ENCODE measurements at places on chromosomes 4 and X.

DNA sequence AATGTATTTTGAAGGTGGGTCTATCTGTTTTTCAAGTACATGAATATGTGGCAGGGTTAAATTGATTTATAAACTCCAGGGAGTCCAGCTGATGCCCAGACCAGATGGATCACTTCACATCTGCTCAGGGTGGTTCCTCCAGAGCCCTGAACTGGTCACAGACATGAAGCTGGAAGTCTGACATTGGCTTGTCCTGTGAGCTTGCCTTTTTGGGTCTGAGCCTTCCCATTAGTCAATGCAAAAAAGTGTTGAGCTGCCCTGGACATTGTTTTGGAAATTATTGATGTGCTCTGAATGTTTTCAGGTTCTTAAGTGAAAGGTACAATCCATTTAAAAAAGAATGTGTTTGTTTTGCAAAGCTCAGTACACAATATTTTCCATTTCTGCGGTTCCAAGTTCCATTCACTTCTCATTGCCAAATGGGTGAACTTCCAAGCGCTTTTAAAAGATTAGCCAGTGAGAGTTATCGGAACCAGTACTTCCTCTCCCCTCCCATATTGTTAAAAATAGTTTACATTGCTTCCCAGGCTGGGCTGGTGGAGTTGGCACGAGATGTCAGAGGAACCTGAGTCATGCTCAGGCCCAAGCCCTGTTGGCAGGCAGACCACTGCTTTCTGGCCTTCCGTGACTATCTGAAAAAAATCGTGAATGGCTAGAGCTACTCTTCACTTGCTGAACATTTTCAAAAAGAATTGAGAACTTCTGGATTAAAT is 52.1 kb downstream of the PDGFRA start:
- no peak for DNase-seq

DNA sequence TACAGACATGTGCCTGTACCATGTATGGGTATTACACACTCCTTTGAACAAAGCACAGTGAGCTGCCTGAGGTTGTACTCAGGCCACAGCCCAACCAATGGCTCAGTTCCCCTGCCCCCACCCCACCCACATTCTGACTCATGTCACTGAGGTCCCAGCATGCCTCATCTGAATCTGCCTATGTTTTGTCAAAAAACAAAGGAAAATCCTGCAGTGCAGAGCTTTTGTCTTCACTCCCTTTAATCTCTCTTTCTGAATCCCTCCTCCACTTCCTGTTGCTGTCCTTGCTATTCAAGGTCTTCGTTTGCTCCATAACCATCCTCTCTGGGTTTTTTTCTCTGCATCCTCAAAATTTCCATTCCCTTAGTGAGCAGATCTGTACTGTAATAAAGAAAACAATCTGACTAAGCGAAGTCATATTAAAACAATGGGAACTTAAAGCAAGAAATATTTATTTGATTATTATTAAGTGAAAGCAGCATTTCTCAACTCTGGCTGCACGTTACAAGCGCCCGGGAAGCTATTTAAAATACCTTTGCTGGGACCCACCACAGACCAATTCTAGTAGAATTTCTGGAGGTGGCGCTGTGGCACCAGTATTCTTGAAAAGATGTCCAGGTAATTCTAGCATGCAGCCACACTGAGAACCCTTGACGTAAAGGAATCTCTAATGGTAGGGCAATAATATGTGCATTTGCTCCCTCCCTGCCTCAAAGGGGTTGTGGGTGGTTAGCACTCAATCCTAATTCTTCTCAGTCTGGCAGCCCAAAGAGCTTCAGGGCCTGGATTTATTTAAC is 8.7 kb downstream of the GUCY2F start:
- DNase-seq = peak; percentile 20

DNA sequence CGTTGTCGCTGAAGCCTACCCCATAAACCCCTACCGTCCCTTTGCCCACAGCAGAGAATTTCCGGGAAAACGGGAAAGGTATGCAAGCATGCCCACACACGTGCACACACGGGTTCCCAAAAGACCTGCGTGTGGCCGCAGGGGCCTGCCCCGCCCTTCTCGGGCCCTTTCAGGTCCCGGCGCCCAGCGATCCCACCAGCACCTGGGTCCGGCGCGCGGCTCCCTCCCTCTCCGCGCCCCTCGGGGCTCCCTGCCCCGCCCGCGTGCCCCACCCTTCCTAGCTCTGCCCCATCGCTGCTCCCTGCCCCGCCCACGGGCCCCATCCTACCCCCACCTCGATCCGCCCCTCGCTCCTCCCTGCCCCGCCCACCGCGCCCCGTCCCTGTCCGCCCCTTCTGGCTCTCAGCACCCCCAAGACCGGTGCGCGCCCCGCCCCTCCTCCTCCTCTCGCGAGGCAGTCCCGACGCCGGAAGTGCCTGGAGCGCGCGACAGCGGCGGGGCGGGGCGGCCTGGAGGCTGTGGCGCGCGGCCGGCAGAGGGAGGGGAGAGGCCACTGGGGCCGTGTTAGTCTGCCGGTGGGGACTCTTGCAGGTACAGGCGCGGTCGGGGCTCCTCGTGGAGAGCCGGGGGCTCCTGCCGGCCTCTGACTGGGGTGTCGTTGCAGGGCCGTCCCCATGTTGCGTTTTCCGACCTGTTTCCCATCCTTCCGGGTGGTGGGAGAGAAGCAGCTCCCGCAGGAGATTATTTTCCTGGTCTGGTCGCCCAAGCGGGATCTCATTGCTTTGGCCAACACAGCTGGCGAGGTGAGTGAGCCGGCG is at the start of gene ANAPC4:
Gene ANAPC4 (plus strand): TSS at position 510 of the 818 bp plus-strand sequence. CDS start 165 bp downstream, at position 675.
- DNase-seq = peak; percentile 99

DNA sequence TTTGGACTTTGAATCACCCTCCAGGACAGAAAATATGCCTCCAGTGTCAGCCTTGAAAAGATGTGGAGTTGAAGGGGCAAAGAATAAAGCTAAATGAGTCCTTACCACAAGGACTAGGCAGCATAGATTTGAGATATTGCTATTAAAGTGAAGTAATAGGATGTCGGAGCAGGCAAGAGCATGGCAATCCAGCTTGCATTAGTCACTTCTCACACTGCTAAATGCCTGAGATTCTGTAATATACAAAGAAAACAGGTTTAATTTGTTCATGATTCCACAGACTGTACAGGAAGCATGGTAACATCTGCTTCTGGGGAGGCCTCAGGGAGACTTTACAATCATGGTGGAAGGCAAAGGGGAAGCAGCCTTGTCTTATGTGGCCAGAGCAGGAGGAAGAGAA is 109.8 kb upstream of the PCDH7 start:
- DNase-seq = no peak

DNA sequence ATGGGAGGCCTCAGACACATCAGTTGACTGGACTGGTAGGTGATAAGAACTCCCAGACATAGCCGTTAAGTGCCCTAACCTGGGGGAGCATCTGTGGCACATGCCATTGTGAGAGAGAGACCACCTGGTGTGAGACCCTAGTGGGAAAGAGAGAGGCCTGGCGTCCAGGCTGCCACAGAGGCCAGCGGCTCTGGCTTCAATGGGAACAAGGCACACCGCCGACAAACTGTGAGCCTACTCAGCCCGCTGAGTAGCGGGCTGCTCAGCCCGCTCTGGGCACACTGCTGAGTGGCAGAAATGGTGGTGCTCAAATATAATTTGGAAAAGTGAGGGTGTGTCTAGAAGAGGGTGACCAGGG is 34.0 kb downstream of the PHKA2 start:
- no peak for DNase-seq

DNA sequence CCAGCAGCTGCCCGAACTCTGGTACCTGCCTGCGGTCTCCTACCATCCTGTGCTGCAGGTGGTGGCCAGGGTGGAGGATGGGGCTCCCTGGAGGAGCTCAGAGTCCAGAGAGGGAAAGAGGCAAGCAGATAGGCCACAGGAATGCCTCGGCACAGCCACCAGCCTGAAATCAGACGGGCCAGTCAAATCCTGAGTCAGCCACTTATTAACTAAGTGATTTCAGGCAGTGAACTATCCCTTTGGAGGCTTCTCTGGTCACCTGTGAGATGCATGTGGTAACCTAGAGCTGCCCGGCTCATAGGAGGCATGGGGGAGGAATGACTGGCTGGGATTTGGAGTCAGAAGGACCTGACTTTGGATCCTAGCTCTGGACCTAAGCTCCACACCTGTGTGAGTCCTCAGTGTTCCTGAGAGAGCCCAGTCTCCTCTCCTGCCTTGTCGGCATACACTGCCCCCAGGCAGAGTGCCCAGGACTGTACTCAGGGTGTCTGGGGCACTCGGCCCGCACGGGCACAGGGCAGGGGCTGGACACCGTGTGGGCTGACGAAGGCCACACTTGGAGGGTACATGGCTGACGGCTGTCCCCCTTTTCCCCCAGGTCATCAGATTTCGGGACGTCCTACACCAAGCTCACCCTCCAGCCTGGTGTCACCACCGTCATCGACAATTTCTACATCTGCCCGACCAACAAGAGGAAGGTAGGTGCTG is 96.4 kb upstream of the PSAPL1 start:
- DNase-seq = no peak

- DNase-seq = no peak
Measured at GRCh38 chr4:92634882-92635281, 331.1 kb downstream of the GRID2 start.

- DNase-seq = no peak
Measured at GRCh38 chrX:154750301-154751202, at the start of gene GAB3. TSS of gene GAB3 (minus strand) at chrX:154751077. CDS start at chrX:154751025, 52 bp downstream.

DNA sequence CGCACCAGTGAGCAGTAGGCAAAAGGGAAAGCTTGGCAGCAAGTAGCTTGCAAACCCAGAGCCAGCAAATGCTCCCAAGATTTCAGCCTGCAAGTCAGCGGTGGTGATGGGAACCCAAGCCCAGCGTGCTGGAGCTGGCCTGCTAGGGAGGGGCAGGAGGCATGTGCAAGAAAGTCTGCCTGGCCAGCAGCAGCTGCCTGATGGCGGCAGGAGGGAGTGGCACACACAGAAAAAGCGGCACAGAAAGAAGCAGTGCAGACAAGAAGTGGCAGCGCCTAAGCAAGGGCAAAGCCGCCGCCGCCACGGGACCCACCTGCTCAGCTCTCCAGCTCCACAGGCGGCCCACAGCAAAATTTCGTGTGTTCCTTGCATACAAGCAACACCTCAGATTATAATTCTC is 1206.5 kb upstream of the PABPC4L start:
- DNase-seq = no peak

GRCh38 chr4:30718641-30719453 is 1.3 kb upstream of the PCDH7 start:
- DNase-seq = no peak

GRCh38 chr4:76305971-76306881 is at the start of gene STBD1:
TSS of gene STBD1 (plus strand) at chr4:76306733. CDS start at chr4:76306770, 37 bp downstream.
- peak; percentile 18 for DNase-seq

- no peak for DNase-seq
Measured at GRCh38 chrX:497186-498014, 110.7 kb upstream of the PPP2R3B start.

GRCh38 chr4:159016593-159017024 is 86.3 kb upstream of the RAPGEF2 start:
- DNase-seq = no peak

- DNase-seq = no peak
Measured at GRCh38 chr4:173057442-173057841, 111.2 kb upstream of the GALNT7 start.

GRCh38 chrX:150456941-150457340 is 93.8 kb downstream of the MAMLD1 start:
- DNase-seq = no peak

DNA sequence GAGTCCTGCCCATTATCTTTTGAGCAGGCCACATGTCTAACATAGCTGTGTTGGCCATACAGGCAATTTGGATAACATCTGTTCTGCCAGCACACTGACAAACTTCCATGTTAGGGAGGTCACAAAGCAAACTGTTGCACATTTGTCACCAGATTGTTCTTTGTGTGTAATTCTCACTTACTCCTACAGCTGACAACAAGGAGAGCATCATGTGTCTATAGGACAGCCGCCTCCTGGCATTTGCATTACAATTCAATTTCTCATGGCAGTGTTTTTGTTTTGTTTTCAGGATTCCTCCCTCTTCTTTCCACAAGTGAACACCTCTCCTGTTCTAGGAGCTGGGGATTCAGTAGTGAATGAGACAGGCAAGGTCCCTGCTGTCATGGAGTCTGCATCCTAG is 94.3 kb upstream of the LEF1 start:
- DNase-seq = no peak

GRCh38 chrX:15848576-15848975 is 6.0 kb downstream of the AP1S2 start:
- DNase-seq = no peak

DNA sequence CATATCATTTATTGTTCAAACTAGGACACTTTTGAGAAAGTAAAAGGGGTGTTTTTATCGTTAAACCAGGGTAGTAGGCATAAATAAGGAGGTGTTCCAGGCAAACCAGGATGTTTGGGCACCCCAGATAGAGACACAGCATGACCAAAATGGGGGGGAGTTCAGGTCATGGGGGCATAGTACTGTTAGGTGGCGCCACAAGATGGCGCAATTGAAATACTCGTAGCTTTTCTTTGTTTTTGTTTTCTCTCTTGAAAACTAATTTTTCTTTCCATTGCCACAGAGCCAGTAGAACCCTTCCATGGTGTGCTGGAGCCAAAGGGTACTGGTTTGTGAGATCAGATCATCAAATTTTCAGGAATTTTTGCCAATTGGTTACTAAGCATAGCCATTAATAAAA is 283.4 kb downstream of the BCOR start:
- no peak for DNase-seq

GRCh38 chr4:106339431-106339830 is 23.1 kb downstream of the AIMP1 start:
- no peak for DNase-seq

DNA sequence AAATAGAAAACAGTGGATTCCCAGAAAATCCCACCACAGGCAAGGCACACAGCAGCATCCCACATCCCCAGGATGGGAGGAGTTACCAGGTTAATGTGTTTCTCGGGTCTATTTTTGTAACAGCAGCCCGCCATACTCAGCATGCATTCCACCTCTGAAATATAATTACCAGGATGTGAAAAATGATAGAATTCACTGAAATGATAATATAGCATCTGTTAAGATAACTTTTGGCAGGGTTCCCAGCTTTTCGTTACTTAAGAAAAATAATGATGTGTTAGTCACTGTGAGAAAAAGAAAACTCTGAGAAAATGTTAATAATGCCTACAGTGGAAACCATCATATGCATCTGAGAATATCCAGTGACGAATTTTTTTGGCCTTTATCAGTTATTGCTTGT is 87.1 kb downstream of the VCX2 start:
- DNase-seq = no peak

DNA sequence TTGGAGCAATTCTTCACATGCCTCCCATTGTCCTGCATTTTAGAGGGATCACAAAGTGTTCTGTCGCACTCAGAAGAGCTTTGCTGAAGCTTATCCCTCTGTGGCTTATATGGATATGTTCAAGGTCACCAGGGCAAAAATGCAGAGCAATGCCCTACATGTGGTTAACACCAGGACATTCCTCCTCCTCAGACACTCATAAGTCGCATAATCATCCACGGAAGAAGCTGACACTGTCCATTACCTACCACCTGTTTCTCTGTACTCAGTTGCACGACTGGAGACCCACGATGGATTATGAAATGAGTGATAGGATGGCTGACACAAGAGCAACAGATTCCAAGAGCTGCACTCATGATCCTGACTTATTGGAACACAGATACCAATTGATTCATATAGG is 68.7 kb upstream of the PRDX4 start:
- no peak for DNase-seq

DNA sequence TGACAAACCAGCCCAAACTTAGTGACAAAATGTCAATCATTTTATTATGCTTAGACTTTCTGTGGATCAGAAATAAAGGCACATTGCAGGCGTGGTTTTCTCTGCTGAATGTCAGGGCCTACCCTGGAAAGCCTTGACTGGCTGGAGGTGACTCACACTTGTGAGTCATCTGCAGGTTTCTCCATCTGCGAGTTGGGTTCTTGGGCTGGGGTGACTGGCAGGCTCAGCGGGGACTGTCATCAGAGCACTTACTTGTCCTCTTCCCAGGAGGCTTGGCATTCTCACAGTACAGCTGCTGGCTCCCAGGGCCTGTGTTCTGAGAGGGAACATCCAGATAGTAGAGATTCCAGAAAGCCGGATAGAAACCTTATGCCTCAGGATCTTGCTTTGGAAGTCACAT is 153.8 kb upstream of the AGA start:
- DNase-seq = peak; percentile 15

Measured in stimulated activated CD4-positive, alpha-beta T cell treated with anti-CD3 and anti-CD28 coated beads, Interleukin-4, amount 100 ng/mL, for 48 hours (primary cell).